Urothelium cell line (cell line): ENCODE measurements at places on chromosomes 12 and 14.

GRCh38 chr12:48997719-48998496 is 1.3 kb downstream of the DDN start:
- DNase-seq: no peak

DNA sequence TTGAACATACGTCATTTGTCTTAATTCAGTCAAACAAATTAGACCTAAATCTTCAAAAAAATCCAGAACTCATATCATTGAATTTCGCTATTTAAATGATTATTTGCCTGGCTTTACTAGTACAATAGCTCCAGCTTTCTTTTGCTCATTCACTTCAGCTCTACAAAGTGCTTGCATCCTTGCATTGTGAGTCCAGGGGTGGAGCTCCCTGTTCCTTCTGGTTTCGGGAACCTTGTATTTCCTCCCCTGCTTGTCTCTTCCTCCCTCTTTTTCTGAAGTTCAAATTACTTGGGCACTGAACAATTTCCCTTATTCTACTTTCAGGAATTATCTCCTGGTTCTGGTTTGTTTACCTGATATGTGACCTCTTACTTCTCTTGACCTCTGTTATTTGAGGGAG is 58.1 kb upstream of the KITLG start:
- DNase-seq: no peak

GRCh38 chr12:110917961-110918360 is 2.4 kb downstream of the MYL2 start:
- DNase-seq: peak; percentile 69

- DNase-seq: no peak
Observed at GRCh38 chr12:56061982-56062381, 18.0 kb upstream of the ERBB3 start.

GRCh38 chr14:78673845-78674244 is 503.7 kb downstream of the NRXN3 start:
- DNase-seq: no peak

DNA sequence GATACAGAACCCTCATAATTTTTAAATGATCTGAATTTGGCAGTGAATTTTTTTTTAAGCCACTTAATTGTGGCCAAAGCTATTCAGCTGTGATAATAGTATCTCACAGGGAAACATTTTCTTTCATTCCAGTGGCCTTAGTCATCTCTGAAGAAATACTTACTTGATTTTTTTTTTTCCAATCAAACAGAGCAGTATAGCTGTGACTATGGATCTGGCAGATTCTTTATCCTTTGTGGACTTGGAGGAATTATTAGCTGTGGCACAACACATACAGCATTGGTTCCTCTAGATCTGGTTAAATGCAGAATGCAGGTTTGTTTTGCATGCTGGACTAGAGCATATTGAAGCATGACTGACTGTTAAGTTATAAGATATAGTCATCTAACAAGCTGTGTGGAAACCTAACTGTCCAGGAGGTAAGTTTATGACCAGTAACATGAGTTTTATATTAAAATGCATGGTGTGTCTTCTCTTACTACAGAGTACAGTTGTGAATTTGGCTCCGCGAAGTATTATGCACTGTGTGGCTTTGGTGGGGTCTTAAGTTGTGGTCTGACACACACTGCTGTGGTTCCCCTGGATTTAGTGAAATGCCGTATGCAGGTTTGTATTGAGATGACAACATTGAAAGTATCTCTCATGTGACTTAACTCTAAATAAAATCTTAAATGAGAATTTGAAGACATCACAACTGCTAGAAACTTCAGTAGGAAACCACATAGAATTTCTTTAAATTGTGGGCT is 1.9 kb downstream of the SLC25A3 start:
- no peak for DNase-seq

- DNase-seq: no peak
Observed at GRCh38 chr12:15179672-15180071, 41.5 kb downstream of the RERG start.

DNA sequence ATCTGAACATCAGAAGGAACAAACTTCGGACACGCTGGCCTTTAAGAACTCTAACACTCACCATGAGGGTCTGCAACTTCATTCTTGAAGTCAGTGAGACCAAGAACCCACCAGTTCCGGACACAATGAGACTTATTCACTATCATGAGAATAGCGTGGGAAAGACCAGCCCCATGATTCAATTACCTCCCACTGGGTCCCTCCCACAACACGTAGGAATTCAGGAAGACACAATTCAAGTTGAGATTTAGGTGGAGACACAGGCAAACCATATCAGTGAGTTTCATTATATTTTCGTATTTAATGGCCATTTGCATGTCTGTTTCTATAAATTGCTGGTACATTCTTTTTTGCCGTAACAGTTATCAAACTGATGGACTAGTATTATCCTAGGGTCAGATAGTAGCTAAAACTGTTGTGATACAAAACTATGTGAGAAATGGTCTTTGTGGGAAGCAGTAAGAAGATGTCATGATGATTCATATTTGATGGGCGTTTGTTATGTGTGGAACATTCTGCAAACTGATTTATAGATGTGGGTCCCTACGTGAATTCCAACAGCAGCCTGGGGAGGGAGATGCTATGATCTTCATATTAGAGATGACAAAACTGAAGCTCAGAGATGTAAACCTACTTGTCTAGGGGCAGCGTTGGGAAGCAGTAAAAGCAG is 282.4 kb upstream of the TMEM132C start:
- no peak for DNase-seq

GRCh38 chr12:122238861-122239260 is 13.0 kb upstream of the DIABLO start:
- DNase-seq: no peak

GRCh38 chr12:79058342-79058741 is 193.8 kb downstream of the SYT1 start:
- DNase-seq: peak; percentile 10

GRCh38 chr14:35878272-35879150 is 52.4 kb downstream of the BRMS1L start:
- DNase-seq: peak; percentile 78

GRCh38 chr14:81220580-81220829 is 254 bp downstream of the GTF2A1 start:
- no peak for DNase-seq

DNA sequence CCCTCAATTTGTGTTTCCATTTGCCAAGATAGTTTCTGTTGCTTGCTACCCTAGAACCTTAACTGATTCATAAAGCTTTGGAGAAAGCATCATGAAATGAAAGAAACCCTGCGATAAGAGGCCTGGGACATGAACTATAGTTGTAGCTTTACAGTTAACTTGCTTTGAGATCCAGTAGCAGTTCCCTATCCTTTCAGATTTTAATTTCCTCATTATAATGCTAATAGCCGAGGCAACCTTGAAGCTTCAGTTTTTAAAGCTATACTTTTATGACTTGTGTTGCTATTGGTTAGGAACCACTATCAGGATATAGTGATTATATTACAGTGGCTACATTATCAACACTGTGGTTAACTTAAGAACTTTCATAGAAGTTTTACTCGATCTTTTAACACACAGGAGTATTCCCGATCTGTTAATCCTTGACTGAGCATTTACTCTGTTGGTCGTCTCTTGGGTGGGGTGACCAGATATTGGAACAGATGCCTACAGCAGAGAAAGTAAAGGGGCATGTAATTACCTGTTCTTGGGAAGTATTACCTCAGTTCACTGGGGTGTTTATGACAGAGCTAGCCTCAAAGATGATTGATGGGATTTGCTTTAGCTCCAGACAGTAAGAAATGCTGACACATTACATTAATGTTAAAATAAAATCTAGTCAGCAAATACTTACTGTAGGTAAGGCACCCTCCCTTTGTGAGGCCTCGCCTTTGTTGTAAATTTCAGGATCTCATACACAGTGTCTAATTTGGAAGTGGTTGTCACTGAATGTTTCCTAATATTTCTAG is 86.2 kb upstream of the CSRP2 start:
- no peak for DNase-seq

DNA sequence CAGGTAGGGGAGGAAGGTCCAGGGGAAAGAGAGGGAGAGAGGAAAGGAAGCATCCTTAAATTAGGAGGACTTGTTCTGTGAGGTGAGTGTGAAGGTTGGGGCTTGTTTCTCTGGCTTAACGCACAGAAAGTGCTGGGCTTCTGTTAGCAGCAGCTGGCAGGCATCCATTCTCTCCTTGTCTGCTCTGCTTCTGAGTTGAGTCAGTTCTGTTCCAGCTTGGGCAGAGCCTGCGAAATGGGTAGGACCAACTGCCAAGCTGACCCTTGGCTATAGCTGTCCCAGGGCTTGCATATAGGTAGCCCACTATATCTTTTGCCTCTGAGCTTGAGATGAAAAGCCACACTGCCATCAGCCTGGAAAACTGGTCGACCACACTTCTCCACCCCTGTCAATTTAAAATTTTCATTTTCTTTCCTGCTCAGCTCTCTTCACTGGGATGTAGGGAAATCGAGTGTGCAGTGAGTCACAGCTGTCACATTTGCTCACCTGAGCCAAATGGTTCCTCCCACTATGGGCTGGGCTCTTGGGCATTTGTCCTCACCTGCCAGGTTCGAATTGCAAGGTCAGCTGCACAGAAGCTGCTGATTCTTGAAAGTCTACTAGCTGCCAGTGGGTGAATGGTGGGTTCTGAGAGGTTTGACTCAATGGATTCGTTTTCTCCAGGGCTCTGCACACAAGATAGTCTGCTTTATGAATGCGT is 256.4 kb upstream of the PWP1 start:
- DNase-seq: no peak

DNA sequence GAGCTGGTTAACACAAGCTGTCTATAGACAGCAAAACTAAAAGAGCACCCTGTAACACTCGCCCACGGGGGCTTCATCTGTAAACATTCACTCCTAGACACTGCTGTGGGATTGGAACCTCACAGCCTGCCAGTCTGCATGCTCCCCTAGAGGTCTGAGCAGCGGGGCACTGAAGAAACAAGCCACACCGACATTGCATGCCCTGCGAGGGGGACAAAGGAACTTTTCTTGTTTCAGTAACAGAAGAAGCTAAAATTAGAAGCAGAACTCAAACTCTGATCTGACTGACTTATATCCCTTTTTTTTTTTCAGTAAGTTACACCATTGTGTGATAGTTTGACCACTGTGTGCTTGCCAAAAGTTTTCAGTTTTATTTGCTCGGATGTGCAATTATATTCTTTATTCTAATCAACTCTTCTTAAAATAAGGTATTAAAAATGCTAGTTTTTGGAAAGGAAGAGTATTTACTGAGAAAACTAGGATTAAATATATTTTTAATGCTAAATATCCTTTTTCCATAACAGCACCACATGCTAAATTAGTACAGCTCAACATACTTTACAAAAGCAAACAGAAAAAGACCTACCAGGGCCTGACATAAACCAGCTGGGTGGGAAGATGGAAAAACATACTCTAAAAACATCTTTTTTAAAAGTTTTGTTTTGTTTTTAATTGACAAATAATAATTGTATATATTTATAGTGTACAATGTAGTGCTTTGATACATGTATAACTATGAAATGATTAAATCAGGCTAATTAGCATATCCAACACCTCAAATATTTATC is 100.2 kb downstream of the EPS8 start:
- no peak for DNase-seq

- DNase-seq: peak; percentile 21
Observed at GRCh38 chr14:89303456-89304435, 113.3 kb downstream of the FOXN3 start.

GRCh38 chr12:105822131-105823105 is 316.3 kb downstream of the NUAK1 start:
- no peak for DNase-seq

DNA sequence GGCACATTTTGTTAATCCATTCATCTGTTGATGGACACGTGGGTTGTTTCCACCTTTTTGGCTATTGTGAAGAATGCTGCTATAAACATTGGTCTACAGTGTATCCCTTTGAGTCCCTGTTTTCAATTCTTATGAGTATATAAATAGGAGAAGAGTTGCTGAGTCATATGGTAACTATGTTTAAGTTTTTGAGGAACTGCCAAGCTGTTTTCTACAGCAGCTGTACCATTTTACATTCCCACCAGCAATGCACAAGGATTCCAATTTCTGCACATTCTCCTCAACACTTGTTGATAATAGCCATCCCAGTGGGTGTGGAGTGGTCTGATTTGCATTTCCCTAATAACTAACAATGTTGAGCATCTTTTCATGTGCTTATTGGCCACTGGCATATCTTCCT is 6.9 kb upstream of the SVOP start:
- DNase-seq: no peak

DNA sequence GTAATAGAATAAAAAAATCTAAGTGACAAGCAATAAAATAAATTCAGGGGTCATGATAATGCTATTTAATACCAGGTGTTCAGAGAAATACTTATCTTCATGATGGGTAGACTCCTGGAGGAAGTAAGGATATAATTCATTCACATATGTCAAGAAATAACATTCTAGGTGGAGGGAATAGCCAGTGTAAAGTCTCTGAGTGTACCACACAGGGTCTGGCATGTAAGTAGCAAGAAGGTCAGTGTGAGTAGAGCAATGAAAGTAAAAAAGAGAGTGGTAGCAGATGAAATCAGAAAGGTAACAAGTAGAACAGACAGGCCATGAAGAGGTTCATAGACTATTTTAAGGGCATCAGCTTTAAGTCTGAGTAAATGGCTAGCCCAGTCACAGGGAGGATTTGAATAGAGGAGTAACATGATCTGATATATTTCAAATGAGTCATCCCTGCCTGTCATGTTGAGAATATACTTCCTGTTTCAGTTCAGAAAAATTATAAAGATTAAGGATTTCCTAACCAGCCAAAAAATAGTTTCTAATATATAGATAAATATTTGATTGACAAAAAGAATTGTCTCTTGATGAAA is 519.9 kb downstream of the C12orf50 start:
- DNase-seq: peak; percentile 31

DNA sequence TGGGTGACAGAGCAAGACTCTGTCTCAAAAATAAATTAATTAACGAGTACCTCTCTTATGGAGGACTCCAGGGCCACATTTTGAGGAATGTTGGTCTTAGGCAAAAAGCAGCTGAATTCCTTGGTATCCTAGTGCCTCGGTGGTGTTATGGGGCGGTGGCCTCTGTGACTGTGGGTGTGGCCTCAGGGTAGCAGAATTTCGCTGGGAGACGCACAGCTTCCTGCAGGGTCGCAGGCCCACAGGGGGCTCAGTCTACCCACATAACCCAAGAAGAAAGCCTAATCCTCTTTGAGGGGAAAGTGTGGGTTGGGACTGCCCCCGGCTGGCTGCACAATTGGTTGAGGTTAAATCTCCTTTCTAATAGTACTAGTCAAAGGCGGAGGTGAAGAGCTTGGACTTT is 11.2 kb upstream of the SERPINA4 start:
- DNase-seq: no peak

DNA sequence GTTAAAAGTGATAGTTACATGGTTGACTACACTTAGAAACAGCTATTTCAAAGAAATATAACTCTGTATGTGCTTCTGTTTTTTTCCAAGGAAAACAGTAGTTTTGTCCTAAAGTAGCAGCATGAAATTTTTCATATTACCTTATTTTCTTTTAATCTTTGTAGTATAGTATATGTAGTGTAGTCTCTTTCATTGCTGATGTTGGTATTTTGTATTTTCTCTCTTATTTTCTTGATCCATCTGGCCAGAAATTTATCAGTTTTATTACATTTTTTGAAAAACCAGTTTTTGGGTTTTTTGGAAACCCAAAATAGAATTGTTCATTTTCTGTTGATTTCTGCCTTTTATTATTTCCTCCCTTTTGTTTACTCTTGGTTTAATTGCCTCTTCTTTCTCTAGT is 6.4 kb upstream of the RNU6-8 start:
- DNase-seq: no peak
